ENCODE measurements at places on chromosomes 12 and 14.

DNA sequence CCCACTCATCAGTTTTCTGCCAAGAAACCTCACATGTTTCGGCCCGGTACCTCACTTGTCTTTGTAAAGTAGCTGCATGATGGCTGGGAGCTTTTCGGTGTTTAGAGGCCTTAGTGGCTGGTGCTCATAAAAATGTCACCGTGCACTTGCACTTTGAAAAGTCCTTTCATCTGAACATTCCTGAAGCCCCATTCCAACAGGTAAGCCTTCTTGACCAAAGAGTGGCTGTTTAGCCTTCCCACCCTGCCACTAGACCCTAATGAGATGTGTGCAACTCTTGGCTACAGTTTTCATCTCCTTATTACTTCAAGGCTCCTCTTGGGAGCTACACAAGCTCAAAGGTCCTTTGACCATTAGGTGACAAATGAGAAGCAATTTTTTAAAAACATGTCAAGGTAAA, 135.2 kb downstream of the HMGA2 start:
- no peak for DNase-seq

GRCh38 chr14:53265025-53265424, 111.9 kb upstream of the DDHD1 start:
- DNase-seq: no peak

DNA sequence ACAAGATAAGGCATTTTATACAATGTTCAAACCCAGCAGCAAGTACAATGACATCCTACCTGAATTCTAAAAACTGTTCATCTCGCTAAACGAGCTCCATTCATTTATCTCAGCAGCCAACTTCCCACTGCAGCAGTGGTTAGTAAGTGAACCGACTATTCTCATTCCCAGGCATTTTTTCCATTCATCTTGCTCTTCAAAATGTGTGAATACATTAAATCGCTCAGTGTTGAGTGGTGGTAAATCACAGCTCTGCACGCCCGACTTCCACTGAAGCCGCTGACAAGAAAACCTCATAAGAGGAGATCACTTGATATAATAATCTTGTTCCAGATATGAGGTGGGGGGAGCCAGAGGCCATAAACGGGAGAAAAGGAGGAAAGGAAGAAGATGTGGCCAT, 746.2 kb upstream of the USP15 start:
- no peak for DNase-seq

- DNase-seq: peak; percentile 66
Measured at GRCh38 chr12:75526655-75527511, 15.5 kb upstream of the KRR1 start.

- DNase-seq: peak; percentile 59
Measured at GRCh38 chr14:78836777-78837176, 666.6 kb downstream of the NRXN3 start.

GRCh38 chr12:104510145-104510872, 53.6 kb downstream of the CHST11 start:
- no peak for DNase-seq

DNA sequence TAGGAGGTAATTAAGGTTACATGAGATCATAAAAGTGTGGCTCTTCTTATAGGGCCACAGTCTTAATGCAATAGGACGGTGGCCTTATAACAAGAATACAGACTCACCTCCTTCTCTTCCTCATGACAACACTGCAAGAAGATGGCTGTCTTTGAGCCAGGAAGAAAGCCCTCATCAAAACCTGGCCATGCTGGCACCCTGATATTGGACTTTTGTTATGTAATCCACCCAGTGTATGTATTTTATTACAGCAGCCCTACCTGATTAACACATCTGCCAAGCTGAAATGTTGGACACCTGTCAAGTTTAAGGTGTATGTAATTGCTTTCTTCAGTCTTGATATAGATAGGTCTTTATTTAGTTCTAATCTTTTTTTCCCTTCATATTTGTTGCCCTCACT, 217.0 kb downstream of the GPHN start:
- DNase-seq: no peak

DNA sequence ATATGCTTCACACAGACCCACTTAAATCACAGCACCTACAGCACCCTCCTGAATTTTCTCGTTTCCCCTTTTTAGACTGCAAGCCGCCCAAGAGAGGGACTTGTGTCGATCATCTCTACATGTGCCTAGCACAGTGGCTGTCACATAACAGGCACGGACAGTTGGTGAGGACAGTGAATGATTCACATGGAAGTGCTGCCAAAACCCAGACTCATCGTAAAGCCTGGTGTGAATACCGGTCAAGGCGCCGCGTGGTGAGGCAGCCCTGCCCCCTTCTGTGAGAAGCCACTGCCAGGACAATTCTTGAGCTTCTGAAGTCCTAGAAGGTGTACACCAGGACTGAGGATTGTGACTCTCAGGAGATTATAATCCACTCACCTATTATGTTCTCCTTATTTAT, 44.3 kb downstream of the ATG2B start:
- DNase-seq: no peak

DNA sequence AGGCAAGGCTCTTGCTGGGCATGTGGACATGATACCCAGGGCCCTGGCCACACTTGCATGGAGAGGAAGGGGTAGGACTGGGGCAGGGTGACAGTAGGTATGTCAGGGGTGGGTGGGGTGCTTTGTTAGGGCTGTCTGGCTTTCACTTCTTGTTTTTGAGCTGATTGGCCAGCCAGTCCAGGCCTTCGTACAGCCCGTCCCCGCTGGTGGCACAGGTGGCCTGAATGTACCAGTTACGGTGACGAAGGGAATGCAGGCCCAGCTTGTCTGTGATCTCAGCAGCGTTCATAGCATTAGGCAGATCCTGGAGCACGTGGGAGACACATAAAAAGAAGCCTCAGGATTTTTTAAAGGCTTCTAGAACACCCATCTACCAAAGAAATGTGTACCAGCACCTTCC, 13.5 kb upstream of the FKBP11 start:
- no peak for DNase-seq

GRCh38 chr12:78385541-78385940, 479.0 kb upstream of the SYT1 start:
- DNase-seq: peak; percentile 11

GRCh38 chr14:102492531-102492910, 17.1 kb downstream of the ANKRD9 start:
- DNase-seq: no peak

DNA sequence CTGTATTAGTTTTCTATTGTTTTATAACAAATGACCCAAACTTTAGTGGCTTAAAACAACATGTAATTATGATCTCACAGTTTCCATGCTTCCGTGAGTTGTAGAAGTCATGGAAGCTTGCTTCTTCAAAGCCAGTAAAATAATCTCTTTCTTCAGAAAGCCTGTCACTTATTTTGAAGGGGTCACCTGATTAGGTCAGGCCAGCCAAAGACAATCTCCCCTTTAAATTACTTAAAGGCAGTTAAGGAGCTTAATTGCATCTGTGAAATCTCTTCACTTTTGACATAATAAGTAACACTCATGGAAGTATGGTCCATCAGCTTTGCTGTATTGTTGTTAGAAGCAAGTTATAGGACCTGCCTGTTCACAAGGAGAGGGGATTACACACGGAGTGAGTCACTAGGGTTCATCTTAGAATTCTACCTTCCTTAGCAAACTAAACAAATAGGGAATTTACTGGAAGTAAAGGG, 89.8 kb downstream of the FAR2 start:
- peak; percentile 80 for DNase-seq

GRCh38 chr12:30792648-30793499, 38.1 kb upstream of the CAPRIN2 start:
- peak; percentile 76 for DNase-seq

GRCh38 chr12:124543052-124543589, 24.3 kb downstream of the NCOR2 start:
- DNase-seq: no peak

DNA sequence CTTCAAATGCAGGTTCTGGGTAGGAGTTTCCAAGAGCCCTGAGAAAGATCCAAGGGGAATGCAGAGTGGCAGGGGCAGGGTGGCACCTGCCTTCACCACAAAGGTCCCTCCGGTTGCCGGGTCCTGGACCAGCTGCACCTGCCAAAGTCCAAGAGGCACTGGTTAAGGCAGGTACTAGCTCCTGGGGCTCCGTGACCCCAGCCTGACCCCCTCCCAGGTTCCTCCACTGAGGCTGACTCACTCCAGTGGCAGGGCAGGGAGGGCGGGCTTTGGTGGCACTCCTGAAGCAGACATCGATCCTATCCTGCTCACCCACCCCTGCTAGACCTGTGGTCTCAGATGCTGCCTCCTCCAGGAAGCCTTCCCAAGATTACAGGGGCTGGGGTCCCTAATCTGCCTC, 11.4 kb downstream of the RPS6KL1 start:
- no peak for DNase-seq

GRCh38 chr14:71355324-71356201, 448.3 kb downstream of the PCNX1 start:
- peak; percentile 72 for DNase-seq

GRCh38 chr14:96280104-96280503, 24.1 kb downstream of the BDKRB1 start:
- no peak for DNase-seq

GRCh38 chr12:13425766-13426165, 229.2 kb downstream of the EMP1 start:
- DNase-seq: peak; percentile 62

DNA sequence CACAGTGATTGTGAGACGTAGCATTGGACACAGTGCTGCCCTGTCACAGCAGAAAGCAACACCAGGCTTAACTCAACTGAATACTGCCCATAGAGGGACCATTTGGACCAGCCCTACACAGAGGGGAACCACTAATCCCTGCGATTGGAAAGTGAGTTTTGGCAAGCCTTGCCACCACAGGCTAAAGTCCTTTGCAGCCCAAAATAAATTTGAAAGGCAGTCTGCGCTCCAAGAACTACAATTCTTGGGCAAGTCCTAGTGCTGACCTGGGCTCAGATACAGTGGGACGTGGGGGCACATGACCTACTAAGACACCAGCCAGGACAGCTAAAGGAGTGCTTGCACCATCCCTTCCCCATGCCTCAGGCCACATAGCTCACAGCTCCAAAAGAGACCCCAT, 331.4 kb upstream of the GARIN2 start:
- no peak for DNase-seq

- peak; percentile 55 for DNase-seq
Measured at GRCh38 chr14:22699801-22700564, 55.8 kb upstream of the OR6J1 start.

GRCh38 chr14:50059763-50060616, 56.4 kb downstream of the VCPKMT start:
- DNase-seq: no peak

DNA sequence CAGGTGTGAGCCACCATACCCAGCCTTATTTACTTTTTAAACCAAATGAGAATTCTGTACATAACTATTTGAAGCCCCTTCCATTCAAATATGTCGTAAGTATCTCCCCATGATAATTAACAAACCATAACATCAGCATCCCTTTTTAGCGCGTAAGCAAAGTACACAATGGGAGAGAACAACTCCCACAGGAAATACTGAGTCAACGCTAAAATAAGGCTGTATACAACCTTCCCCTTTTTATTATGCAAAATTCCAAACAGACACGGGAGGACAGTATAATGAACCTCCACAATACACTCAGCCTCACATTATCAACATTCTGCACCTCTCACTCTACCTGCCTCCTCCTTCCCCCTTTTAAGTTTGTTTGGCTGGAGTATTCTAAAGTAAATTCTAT, 73.5 kb downstream of the CCDC88C start:
- DNase-seq: no peak

- DNase-seq: peak; percentile 34
Measured at GRCh38 chr12:116556964-116557698, 2.0 kb upstream of the MAP1LC3B2 start.

GRCh38 chr14:98908050-98908449, 363.9 kb downstream of the BCL11B start:
- DNase-seq: no peak

GRCh38 chr14:29220072-29220471, 453.5 kb downstream of the FOXG1 start:
- no peak for DNase-seq

GRCh38 chr12:22536971-22537544, 7.3 kb downstream of the C2CD5 start:
- no peak for DNase-seq

GRCh38 chr14:61736751-61737150, 25.5 kb upstream of the SNAPC1 start:
- DNase-seq: no peak

- no peak for DNase-seq
Measured at GRCh38 chr12:45654002-45654665, 75.4 kb upstream of the ARID2 start.

- DNase-seq: peak; percentile 95
Measured at GRCh38 chr12:124509676-124510300, 57.6 kb downstream of the NCOR2 start.

DNA sequence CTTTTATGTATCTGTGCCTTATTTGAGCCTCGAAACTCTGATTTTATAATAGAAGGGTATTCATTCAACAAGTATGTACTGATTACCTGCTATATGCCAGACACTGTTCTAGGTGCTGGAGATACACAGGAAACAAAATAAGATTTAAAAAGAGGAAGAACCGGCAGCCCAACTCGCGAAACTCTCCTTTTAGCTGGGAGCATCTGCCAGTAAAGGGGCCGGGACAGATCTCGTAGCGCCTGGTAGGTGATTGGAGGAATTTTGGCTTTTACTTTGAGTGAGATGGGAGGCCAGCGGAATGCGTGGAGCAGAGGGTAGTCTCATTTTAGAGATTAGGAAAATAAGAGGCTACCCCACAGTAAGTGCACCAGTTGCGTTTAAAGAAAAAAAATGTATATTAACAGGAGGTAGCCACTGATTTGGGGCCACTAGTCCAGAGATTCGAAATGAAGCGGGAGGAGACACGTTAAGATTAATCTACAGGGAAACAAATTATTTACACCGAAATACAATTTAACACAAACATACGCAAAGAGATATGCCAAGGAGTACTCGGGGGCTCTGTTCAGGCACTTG, 520 bp upstream of the MON2 start:
- DNase-seq: peak; percentile 51

All from iris pigment epithelial cell (primary cell).